ENCODE measurements at places on chromosomes 1 and 21. TPM values are rescaled to one million over a fixed set of nuclear protein-coding genes. Genes with fewer than 3 reads are reported as not detected.

The C1orf116 gene
- under 0.01 TPM for total RNA-seq

The CAMK1G gene
- total RNA-seq: 0.83 TPM

The OR2L3 gene
- not detected for total RNA-seq

The TNNI3K gene
- 0.90 TPM for total RNA-seq

The LORICRIN gene
- total RNA-seq: not detected

The RYR2 gene
- total RNA-seq: not detected

DNA sequence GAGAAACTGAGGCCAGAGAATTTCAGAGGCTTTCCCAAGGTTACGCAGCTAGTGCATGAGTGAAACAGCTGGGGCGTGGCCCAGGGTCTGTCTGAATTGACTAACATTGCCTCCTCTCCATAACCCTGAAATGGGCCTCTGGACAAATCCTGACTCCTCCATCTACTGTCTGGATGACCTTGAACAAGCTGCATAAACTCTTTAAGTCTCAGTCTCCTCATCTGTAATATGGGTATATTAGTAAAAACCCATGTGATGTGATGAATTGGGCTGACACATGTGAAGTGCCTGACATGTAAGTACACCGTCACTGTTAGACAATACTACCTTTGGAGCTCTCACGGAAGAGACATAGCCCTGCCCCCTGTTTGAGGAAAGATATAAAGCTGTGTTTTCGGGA is 12.3 kb upstream of the FGR start:
- no peaks in the 10 kb centered on the region for H3K36me3 ChIP-seq
- peaks cover 6% of the 10 kb centered on the region for H3K27me3 ChIP-seq
- no peak overlapping the region for H3K4me3 ChIP-seq
- DNase-seq: no peak
- H3K4me1 ChIP-seq: peaks cover 4% of the 10 kb centered on the region
- no peak overlapping the region for H3K27ac ChIP-seq

DNA sequence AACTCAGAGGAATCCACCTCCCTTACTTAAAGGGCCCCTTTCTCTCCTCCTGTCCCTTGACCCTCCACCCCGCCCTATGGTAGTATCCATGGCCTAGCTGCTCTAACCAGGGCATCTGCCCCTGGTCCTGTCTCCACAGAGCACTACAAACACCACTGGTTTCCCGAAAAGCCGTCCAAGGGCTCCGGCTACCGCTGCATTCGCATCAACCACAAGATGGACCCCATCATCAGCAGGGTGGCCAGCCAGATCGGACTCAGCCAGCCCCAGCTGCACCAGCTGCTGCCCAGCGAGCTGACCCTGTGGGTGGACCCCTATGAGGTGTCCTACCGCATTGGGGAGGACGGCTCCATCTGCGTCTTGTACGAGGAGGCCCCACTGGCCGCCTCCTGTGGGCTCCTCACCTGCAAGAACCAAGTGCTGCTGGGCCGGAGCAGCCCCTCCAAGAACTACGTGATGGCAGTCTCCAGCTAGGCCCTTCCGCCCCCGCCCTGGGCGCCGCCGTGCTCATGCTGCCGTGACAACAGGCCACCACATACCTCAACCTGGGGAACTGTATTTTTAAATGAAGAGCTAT is 1.7 kb downstream of the BTG2 start:
- peak overlapping the region; percentile 62 for H3K4me3 ChIP-seq
- peaks cover 6% of the 10 kb centered on the region for H3K27me3 ChIP-seq
- peak overlapping the region; percentile 81 for H3K27ac ChIP-seq
- peaks cover 14% of the 10 kb centered on the region for H3K36me3 ChIP-seq
- H3K4me1 ChIP-seq: peaks cover 7% of the 10 kb centered on the region
- no peak for DNase-seq

DNA sequence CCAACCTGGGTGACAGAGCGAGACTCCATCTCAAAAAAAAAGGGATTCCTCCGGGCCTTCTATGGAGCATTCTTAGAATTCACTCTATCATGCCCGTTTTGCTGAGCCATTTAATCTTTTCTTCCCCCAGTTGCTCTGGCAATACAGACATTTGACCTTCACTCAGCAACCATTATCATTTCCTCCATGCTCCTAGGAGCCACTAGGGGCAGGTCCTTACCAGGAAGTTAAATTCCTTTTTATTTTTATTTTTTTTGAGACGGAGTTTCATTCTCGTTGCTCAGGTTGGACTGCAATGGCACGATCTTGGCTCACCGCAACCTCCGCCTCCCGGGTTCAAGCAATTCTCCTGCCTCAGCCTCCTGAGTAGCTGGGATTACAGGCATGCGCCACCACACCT is 9.7 kb upstream of the CGN start:
- no peak overlapping the region for H3K4me3 ChIP-seq
- peaks cover 17% of the 10 kb centered on the region for H3K27me3 ChIP-seq
- DNase-seq: no peak
- H3K36me3 ChIP-seq: no peaks in the 10 kb centered on the region
- H3K4me1 ChIP-seq: peaks cover 1% of the 10 kb centered on the region
- no peak overlapping the region for H3K27ac ChIP-seq

DNA sequence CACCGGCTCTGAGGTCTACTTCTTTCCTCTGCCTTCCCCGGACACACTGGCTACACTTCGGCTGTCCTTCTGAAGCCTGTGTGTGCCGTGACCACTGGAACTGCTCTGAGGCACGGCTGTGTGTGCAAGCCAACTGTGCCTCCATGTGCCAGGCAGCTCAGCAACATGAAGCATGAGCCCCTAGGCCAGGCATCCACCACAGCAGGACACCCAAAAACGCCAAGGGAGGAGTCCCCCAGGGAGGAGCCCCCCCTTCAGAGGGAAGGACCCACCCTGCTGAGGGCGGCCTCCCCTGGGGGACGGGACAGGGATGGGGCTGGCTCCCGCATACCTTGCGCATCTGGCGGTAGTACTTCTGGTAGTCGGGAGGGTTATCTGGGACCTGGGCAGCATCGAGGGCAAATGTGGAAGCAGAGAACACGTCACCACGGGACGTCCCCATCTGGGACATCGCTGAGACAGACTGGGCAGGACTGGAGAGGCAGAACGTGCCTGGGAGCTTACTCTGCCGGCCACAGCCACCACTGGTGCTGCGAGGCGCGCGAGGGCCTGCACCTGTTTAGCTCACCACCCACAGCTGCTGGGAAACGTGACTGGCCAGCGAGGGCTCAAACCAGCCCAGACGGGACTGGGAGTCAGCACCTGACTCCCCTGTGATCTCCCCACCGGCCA is 20.5 kb downstream of the LSS start:
- H3K4me1 ChIP-seq: no peaks in the 10 kb centered on the region
- H3K36me3 ChIP-seq: peaks cover 53% of the 10 kb centered on the region
- no peak for DNase-seq
- H3K27me3 ChIP-seq: no peaks in the 10 kb centered on the region
- H3K27ac ChIP-seq: no peak overlapping the region
- H3K4me3 ChIP-seq: no peak overlapping the region

DNA sequence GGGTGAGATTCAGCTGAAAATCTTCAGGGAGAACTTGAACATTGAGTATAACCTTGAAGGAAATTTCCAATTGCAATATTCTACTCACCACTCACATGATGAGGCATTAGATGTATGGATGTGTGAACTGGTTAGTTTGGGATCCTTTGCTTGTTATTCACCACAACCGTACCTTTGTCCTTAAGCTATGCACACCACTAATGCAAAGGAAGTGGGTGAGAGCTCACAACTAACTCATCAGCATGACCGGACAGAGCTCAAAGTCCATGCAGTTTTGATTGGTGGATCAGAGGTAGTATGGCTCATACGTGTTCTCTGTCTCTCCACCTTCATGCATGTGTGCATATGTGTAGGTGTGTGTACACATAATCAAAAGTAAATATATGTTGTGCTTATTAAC is 43.5 kb upstream of the MROH9 start:
- no peaks in the 10 kb centered on the region for H3K4me1 ChIP-seq
- H3K4me3 ChIP-seq: no peak overlapping the region
- no peak for DNase-seq
- no peak overlapping the region for H3K27ac ChIP-seq
- no peaks in the 10 kb centered on the region for H3K36me3 ChIP-seq

DNA sequence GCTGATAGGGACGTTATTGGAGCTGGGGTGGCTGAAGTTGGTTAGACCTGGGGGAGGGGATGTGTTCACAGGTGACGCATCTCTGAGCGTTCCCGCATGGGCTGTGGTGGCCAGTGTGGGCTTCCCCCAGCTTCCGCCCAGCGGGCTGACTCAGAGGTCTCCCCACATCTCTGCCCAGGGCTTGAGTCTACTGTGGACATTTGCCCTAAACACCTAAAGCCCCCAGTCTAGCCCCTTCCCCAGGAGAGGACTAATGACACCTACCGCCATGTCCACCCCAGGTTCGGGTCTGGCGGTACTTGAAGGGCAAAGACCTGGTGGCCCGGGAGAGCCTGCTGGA is 2.0 kb downstream of the AGRN start:
- H3K4me1 ChIP-seq: peaks cover 20% of the 10 kb centered on the region
- no peaks in the 10 kb centered on the region for H3K27me3 ChIP-seq

DNA sequence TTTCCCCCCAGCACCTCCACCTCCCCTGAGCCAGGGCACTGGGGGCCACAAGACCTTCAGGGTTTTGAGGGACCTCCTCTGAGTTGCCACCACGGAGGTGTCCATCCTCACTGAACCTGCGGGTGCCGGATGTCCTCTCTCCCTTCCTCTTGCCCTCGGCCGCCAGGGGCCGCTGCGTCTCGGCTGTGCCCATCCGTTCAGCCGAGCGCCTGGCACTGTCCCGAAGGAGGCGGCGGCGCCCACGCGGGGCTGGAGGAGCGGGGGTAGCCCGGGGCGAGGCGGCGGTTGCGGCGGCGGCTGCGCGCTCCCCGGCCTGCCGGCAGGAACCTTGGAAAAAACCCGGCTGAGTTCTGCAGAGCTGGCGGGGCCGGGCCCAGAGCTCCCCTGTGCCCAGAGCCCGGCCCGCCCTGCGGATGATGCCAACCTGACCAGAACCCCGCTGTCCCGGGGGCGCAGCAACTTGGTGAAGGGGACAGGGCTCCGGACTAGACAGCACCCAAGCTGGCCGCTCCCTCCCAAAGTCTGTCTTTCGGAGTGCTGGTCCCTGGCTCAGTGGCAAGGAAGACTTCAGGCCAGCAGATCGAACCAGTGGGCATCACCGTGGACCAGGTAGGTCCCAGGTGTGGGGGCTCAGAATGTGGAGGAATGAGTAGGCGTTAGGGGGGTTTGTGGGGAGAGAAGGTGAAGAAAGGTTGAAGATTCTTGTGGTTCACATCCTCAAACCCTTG is 3.7 kb upstream of the PPM1J start:
- no peak overlapping the region for H3K4me3 ChIP-seq
- no peak overlapping the region for H3K27ac ChIP-seq
- H3K27me3 ChIP-seq: peaks cover 6% of the 10 kb centered on the region
- H3K4me1 ChIP-seq: peaks cover 9% of the 10 kb centered on the region
- peak; percentile 58 for DNase-seq
- no peaks in the 10 kb centered on the region for H3K36me3 ChIP-seq

- DNase-seq: peak; percentile 47
- H3K27ac ChIP-seq: peak overlapping the region; percentile 80
Observed at GRCh38 chr1:19597496-19598309, 46.4 kb upstream of the NBL1 start.

DNA sequence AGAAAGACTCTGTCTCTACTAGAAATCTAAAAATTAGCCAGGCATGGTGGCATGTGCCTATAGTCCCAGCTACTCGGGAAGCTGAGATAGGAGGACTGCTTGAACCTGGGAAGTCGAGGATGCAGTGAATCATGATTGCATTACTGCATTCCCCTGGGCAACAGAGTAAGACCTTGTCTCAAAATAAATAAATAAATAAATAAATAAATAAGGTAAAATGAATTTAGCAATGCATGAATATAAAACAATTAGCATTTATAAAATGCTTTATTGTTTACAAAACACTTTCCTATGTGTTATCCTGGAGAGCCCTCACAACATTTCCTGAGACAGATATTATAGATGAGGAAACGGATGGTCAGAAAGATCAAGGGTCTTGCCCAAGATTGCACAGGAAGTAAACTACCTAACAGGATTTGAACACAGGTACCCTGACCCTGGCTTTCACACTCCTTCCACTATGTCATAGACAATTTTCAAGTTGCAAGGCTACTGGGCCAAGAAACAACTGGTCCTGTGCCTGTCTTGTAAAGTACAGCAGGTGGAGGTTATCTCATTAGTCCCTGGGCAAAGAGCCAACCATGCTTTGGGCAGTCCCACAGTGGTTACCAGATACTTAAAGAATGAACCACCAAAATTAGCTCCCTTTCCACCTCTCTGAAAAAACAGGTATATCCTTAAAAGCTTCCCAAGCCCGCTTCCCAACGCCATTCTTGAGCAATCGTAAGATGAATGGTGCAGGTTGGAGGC is 15.4 kb upstream of the VSIG8 start:
- H3K27ac ChIP-seq: no peak overlapping the region
- no peak overlapping the region for H3K4me3 ChIP-seq
- H3K27me3 ChIP-seq: no peaks in the 10 kb centered on the region
- H3K36me3 ChIP-seq: no peaks in the 10 kb centered on the region
- DNase-seq: no peak

Data from IMR-90 (cell line).